ENCODE measurements at places on chromosomes 3 and 15.
A peak's percentile ranks its signal among the peaks of the same experiment; 100 is the strongest.

DNA sequence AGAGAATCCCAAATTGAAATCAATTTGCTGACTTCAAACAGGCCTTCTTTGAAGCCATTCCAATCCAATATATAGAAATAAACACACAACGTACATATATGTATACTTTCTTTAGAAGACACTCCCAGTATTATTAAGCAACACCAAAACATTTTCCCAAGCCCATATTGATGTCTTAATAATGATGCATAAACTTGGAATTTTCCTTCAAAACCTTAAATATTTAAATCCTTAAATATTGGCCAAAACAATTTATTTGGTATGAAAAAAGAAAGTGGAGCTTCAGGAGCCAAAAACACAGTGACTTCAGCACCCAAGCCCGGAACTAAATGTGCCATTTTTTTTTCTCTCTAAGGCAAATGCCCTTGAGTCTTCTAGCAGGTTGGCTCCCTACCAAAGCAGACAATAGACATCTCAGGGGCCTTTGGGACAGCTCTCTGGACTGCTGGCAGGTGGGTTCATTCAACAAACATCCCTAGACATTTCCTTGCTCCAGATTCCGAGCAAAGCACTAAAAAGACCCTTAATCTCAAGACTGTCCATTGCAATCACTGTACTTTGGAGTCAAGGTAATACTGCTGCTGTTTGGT lies 384.7 kb downstream of the NTRK3 start:
- DNase-seq = no peak

- DNase-seq = peak; percentile 83
These were observed 734 bp downstream of the TBL1XR1 start for GRCh38 chr3:177196456-177197040.

- DNase-seq = no peak
These were observed 13.2 kb downstream of the USP3 start for GRCh38 chr15:63517628-63518027.

DNA sequence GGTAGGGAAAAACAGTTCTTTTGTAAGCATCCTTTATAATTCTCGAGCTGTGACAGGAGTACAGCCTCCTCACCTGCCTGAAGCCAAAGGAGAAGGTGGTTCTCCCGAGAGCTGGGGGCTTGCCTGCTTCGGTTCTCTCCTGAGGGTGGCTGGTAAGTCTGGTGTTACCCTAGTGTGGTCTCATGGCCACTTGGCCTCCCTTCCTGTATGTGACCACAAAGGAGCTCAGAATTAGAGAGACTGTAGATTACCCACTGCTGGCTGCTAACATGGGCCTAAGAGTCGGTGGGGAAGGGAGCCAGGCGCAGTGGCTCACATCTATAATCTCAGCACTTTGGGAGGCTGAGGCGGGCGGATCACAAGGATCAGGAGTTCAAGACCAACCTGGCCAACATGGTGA lies 12.6 kb downstream of the PDHB start:
- no peak for DNase-seq

DNA sequence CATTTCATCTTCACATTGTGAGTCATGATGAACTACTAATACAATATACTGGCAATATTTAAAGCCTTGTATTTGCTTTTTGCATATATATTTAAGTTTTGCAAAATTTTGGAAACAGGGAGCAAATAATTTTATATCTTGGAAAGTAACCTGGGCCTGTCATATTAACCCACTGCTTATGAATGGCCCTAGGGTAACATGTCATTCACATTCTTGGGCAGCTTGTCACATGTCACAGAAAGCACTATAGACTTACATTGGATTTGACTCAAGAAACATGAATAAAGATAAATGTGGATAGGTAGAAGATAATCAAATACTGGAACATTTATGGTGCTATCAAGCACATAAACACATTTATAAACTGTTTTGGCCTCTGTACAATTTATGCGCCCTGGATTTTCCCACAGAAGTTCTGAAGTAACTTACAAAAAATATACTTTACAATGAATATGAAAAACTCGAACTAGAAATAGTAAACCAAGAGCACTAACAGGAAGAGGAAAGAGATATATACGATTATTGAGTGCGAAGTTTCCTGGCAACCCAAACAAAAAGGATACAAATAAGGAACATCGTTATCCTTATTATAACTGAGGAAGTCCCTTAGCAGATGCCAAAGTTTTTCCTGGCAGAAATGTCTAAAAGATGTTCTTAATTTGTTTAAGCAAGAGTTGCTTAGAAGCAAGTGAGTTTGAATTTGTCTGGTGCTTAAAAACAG lies 257.2 kb downstream of the RBMS3 start:
- peak; percentile 58 for DNase-seq

GRCh38 chr15:100030586-100031229 lies 297.5 kb upstream of the LYSMD4 start:
- no peak for DNase-seq

DNA sequence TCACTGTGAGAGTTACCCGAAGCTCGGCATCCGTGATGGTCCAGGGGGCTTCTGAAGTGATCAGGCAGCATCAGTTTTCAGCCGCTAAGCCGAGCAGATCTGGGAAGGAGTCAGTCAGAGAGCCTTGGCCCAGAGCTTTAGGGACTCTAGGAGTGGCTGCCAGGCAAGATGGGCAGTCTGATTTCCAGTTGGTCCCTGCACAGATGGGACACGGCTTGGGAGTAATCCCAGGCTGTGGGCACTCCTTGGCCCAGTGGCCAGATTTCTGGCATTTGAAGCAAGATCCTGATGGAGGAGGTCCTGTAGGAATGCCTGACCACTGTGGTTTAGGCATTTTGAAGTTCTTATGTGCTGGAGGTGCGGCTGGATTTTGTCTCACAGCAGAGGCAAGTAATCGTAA lies 10.5 kb upstream of the IP6K2 start:
- no peak for DNase-seq

DNA sequence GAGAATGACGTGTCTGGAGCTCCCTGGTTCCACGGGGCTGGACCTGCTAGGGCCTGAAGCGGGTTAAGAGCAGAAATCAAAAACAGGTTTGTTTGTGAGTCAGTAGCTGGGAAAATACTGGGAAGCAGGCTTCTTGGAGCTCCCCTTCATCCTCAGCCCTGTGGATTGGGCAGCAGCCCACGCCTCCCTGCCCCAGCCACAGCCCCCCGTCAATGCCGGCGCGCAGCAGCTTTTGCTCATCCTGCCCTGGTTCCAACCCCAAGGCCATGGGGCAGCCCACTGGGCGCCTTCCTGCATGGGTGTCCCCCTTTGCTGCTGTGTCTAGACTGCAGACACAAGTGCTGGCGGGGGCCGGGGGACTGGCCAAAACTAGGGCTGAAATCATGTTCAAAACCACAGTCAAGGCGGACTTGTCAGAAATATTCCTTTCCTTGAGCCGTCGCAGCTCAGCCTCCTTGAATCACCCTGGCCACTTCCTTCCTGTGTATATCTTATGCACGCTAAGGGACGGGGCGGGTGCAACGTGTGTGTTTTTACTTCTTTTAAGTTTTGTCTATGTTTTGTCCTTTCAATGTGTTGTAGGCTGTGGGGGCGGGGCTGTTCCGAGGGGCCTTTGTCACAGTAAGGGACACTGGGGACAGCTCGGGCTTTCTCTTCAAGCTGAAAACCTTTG lies 108.1 kb downstream of the KLF13 start:
- no peak for DNase-seq
